A549 treated with CORT108297 at 1 μM for 4 hours (cell line): ENCODE measurements at places on chromosomes 11 and 22. TPM values are rescaled to one million over a fixed set of nuclear protein-coding genes. Genes with fewer than 3 reads are reported as not detected.

Gene GLB1L2
- 1.9 to 2.4 TPM (median 2.2 TPM) in 5 replicates for total RNA-seq

Gene SEPTIN3
- 1.0 to 1.4 TPM (median 1.2 TPM) in 5 replicates for total RNA-seq

Gene FIBIN
- total RNA-seq: not detected in 5 replicates

Gene MUC5AC
- 1.9 to 4.1 TPM (median 3.2 TPM) in 5 replicates for total RNA-seq

Gene MS4A13
- not detected in 5 replicates for total RNA-seq

Gene CCND1
- total RNA-seq: 175 to 256 TPM (median 222 TPM) in 5 replicates
